ENCODE measurements at places on chromosomes 12 and 14. TPM values are rescaled to one million over a fixed set of nuclear protein-coding genes. Genes with fewer than 3 reads are reported as not detected.

GRCh38 chr14:30550335-30550734, 8.6 kb upstream of the G2E3 start:
- peaks cover 13% of the 10 kb centered on the region for H3K4me1 ChIP-seq
- H3K4me3 ChIP-seq = no peak overlapping the region
- no peaks in the 10 kb centered on the region for H3K36me3 ChIP-seq
- no peaks in the 10 kb centered on the region for H3K27me3 ChIP-seq
- no peak overlapping the region for H3K27ac ChIP-seq

The GPR162 gene
- total RNA-seq = 1.7 TPM

DNA sequence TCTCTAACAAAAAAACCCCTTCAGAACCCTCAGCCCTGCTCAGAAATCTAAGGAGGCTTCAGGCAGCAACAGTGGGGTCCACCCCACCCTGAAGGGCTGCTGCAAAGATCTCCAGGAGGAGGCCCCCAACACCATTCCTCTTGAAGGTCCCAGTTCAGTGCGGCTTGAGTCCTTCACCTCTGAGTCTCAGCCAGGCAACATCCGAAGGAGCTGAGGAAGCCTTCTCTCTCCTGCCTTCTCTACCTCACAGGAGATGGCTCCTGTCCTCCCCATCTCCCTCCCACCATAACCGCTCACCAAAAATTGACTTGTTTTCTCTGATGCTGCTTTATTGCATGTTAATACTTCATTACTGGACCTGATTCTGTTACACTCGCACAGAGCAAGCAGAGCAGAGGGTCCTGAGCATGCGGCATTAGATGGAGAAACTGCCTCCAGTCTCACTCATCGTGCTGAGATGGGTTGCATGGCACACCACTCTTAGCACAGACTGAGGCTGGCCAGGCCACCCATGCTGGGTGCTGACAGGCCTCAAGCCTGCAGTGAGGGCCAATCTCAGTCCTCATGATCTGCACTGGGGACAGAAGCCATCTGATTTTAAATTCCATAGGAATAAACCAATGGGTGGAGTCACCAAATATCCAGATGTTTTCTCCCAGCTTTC, 224.8 kb downstream of the CACNA1C start:
- no peaks in the 10 kb centered on the region for H3K36me3 ChIP-seq
- no peak overlapping the region for H3K4me3 ChIP-seq
- DNase-seq = no peak
- peaks cover 9% of the 10 kb centered on the region for H3K4me1 ChIP-seq
- H3K27ac ChIP-seq = no peak overlapping the region
- H3K27me3 ChIP-seq = no peaks in the 10 kb centered on the region

GRCh38 chr12:115413626-115414025, 729.7 kb upstream of the TBX3 start:
- H3K27me3 ChIP-seq = no peaks in the 10 kb centered on the region
- H3K4me1 ChIP-seq = no peaks in the 10 kb centered on the region
- no peak overlapping the region for H3K4me3 ChIP-seq
- H3K27ac ChIP-seq = no peak overlapping the region

The PPP1R12A gene
- total RNA-seq = 204 TPM

DNA sequence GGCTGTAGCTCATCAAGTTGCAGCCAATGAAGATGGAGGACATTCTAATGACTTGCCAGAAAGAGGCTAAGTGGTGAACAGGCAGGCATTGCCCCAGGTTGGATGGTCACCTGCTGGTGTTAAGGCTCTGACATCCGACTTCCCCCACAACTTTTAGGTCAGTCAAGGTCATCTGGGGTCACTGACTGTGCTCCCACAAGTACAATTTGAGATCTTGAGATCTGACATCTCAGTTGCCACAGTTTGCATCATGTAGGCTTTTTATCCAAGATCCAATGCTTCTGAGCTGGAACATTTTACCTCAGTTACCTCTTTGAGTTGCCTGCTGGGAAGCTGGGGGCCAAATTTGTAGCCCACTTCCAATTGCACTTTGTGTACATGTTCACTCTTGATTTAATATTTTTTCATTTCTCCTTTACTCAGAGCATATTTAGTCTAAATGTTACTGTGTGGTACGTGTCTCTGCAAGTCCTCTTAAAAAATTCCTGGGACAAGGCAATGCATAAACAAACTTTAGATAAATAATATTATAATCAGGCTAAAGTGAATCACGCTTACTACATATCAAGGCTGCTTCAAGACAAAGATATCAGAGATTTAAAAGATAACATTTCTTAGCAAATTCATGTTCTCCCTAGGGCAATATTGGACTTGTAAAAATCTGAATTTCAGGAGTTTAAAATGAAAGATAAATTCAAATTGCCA, 61.4 kb downstream of the SEL1L start:
- H3K4me3 ChIP-seq = no peak overlapping the region
- H3K4me1 ChIP-seq = peaks cover 4% of the 10 kb centered on the region
- H3K27me3 ChIP-seq = no peaks in the 10 kb centered on the region
- peak overlapping the region; percentile 87 for H3K27ac ChIP-seq
- H3K36me3 ChIP-seq = peaks cover 13% of the 10 kb centered on the region

GRCh38 chr14:39169541-39169900, 612 bp downstream of the TRAPPC6B start:
- peak overlapping the region; percentile 86 for H3K27ac ChIP-seq
- H3K4me1 ChIP-seq = no peaks in the 10 kb centered on the region
- H3K36me3 ChIP-seq = peaks cover 6% of the 10 kb centered on the region
- no peak for DNase-seq
- H3K27me3 ChIP-seq = no peaks in the 10 kb centered on the region

GRCh38 chr12:128513331-128513730, 246.4 kb downstream of the TMEM132C start:
- no peak for DNase-seq
- H3K4me3 ChIP-seq = no peak overlapping the region
- no peaks in the 10 kb centered on the region for H3K4me1 ChIP-seq
- H3K27ac ChIP-seq = no peak overlapping the region
- H3K27me3 ChIP-seq = no peaks in the 10 kb centered on the region
- H3K36me3 ChIP-seq = no peaks in the 10 kb centered on the region

DNA sequence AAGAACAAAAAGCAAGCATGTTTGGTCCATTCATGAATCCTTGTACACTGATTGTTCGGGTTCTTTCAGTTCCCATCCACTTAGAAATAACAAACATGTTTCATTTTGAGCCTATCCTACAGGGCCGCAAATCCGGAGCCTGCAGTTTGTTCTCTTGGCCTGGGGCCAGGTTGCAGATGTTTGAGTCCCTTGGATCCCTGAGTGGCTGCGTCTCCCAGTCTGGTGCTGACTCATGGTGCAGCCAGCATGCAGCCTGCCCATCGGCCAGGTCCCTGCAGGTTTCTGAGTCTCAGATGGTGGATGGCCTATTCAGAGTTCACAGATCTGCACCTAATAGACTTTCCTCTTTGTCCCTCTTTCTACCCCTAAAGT, 1.9 kb upstream of the DYNC1H1 start:
- DNase-seq = peak; percentile 93
- H3K4me1 ChIP-seq = peaks cover 11% of the 10 kb centered on the region
- no peak overlapping the region for H3K4me3 ChIP-seq
- H3K36me3 ChIP-seq = no peaks in the 10 kb centered on the region

The RDH11 gene
- 109 TPM for total RNA-seq

DNA sequence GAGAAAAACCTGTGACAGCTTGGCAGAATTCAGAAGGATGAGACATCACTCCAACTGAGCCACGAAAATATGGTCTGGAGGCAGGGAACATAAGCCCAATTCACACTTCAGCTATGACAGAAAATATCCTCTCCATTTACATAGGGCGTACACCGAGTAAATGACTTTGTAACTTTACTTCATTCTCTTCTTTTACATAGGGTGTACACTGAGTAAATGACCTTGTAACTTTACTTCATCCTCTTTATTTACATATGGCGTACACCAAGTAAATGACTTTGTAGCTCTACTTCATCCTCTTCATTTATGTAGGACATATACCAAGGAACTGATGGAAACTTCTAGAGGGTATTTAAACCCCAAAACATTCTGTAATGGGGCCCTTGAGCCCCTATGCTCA, 14.1 kb upstream of the MAPKAPK5 start:
- no peak for DNase-seq
- H3K4me1 ChIP-seq = no peaks in the 10 kb centered on the region
- no peak overlapping the region for H3K27ac ChIP-seq
- H3K4me3 ChIP-seq = no peak overlapping the region
- peaks cover 8% of the 10 kb centered on the region for H3K27me3 ChIP-seq

The SOAT2 gene
- 0.18 TPM for total RNA-seq

DNA sequence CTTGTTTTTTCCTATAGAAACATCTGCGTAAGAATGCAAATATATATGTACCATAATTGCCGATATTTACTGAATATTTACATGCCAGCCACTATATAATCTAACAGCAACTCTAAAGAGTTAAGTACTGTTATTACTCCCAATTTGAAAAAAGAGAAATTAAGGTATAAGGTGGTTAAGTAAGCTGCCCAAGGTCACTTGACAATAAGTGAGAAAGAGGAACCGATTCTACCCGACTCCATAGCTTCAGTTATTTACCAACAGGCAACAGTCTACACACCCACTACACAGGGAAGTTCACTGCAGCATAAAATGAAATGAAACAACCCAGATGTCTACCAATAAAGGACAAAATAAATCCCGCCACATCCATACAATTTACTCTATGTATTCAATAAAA, 1.1 kb downstream of the MIS18BP1 start:
- peak overlapping the region; percentile 82 for H3K4me3 ChIP-seq
- no peaks in the 10 kb centered on the region for H3K36me3 ChIP-seq
- no peaks in the 10 kb centered on the region for H3K27me3 ChIP-seq
- H3K4me1 ChIP-seq = peaks cover 4% of the 10 kb centered on the region
- H3K27ac ChIP-seq = no peak overlapping the region

The NYNRIN gene
- 1.7 TPM for total RNA-seq

The KLHL42 gene
- total RNA-seq = 33.1 TPM

GRCh38 chr12:70154087-70154638, 89.1 kb upstream of the CNOT2 start:
- DNase-seq = no peak
- H3K4me1 ChIP-seq = no peaks in the 10 kb centered on the region
- no peaks in the 10 kb centered on the region for H3K36me3 ChIP-seq
- no peak overlapping the region for H3K27ac ChIP-seq
- H3K27me3 ChIP-seq = no peaks in the 10 kb centered on the region

GRCh38 chr12:52952076-52952801, 3.3 kb downstream of the KRT18 start:
- H3K36me3 ChIP-seq = peaks cover 7% of the 10 kb centered on the region
- H3K4me3 ChIP-seq = no peak overlapping the region
- peaks cover 2% of the 10 kb centered on the region for H3K4me1 ChIP-seq
- H3K27ac ChIP-seq = no peak overlapping the region

- no peak overlapping the region for H3K27ac ChIP-seq
- H3K4me3 ChIP-seq = no peak overlapping the region
- DNase-seq = no peak
- no peaks in the 10 kb centered on the region for H3K36me3 ChIP-seq
- peaks cover 2% of the 10 kb centered on the region for H3K4me1 ChIP-seq
- no peaks in the 10 kb centered on the region for H3K27me3 ChIP-seq
Measured at GRCh38 chr12:92464911-92465310, 237.9 kb upstream of the PLEKHG7 start.

DNA sequence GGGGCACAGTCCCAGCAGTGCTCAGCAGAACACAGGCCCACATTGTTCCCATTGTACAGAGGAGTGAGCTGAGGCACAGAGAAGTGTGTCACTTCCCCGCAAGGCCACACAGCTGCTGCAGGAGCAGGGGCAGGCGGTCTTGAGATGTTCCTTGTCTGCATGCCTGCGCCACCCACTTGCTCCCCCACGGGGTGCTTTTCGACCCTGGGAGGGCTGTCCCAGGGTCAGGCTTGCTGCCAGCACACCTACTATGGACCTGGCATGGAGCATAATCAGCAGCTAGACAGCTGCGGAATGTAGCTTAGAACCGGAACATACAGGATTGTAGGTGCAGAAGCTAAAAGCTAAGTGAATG, 7.8 kb upstream of the EP400 start:
- H3K36me3 ChIP-seq = peaks cover 35% of the 10 kb centered on the region
- no peaks in the 10 kb centered on the region for H3K27me3 ChIP-seq
- no peaks in the 10 kb centered on the region for H3K4me1 ChIP-seq

DNA sequence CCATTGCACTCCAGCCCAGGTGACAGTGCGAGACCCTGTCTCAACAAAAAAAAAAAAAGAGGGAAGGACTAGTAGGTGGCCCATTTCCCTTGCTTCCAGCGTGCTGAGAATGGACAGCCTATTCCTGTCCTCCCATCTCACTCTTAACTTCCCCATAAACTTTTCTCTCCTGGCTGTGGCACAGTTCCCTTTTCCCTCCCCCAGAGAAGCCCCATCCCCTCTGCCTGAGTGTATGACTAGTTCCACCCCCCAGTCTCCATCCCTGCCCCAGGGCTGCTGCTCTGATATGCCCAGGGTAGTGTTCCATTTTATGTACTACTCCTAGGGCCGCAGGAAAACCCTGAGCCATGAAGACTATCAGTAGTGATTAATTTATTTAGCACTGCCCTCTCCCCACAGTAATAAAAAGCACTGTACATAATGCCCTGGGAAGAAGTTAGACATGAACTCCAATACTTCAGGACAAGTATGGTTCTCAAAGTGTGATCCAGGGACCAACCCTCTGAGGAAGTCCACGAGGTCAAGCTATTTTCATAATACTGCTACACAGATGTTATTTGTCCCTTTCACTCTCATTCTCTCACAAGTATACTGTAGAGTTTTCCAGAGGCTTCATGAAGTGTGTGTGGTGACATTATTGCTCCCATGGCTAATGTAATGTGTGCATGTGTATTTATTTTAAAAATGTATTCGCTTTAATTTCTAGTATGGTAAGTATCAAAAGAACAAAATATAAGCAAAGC, 11.5 kb upstream of the CHD4 start:
- DNase-seq = no peak
- peaks cover 4% of the 10 kb centered on the region for H3K4me1 ChIP-seq
- no peak overlapping the region for H3K4me3 ChIP-seq
- no peaks in the 10 kb centered on the region for H3K36me3 ChIP-seq
- no peaks in the 10 kb centered on the region for H3K27me3 ChIP-seq

DNA sequence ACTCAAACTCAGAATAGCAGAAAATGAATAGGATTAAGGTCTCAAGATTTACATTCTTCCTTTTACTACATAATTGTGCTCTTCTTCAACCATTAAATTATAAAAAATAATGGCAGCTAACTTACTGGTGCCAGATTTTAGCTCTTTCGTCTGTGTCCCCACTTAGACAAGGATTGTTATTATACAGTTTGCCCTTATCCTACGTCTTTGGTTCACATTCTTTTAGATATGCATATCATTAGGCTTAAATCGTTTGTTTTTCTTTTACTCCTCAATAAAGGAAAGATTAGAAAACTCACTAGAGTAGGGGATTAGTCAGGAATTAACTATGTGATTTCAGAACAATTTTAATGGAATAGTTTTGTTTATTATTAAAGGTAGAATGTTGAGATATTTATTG, 129.6 kb upstream of the GARIN2 start:
- no peaks in the 10 kb centered on the region for H3K27me3 ChIP-seq
- H3K36me3 ChIP-seq = no peaks in the 10 kb centered on the region
- peak; percentile 23 for DNase-seq
- no peaks in the 10 kb centered on the region for H3K4me1 ChIP-seq
- H3K27ac ChIP-seq = no peak overlapping the region

DNA sequence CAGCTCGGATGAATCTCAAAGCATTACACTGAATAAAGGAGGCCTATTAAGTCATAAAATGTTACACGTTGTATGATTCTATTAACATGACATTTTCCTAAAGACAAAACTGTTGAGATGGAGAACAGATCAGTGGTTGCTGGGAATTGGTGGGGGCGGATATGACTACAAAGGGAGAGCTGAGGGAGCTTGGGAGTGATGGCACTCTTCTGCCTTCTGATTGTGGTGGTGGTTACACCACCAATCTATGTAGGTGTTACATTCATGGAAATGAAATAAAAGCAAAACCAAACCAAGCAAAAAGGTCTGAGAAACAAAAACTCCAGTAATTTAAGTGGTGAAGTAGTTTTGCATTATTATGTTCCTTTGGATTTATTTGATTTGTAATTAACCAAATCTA, 16.4 kb upstream of the EVL start:
- H3K36me3 ChIP-seq = no peaks in the 10 kb centered on the region
- peaks cover 14% of the 10 kb centered on the region for H3K4me1 ChIP-seq
- H3K27ac ChIP-seq = no peak overlapping the region

Data from IMR-90 (cell line).